ENCODE measurements at places on chromosomes 3 and 15. TPM values are rescaled to one million over a fixed set of nuclear protein-coding genes. Genes with fewer than 3 reads are reported as not detected.

FXR1 gene
- total RNA-seq: 74.9 TPM

CFAP92 gene
- total RNA-seq: not detected

CCR5 gene
- total RNA-seq: not detected

CYP8B1 gene
- not detected for total RNA-seq

GPR171 gene
- total RNA-seq: not detected

SRGAP3 gene
- total RNA-seq: 0.61 TPM

CCDC32 gene
- total RNA-seq: 15.7 TPM

NTRK3 gene
- 21.9 TPM for total RNA-seq

TIMMDC1 gene
- 86.3 TPM for total RNA-seq

All from A549 treated with CORT108297 at 1 μM for 4 hours (cell line).